Regular cardiac myocyte (primary cell): ENCODE measurements at places on chromosomes 2 and 18. TPM values are rescaled to one million over a fixed set of nuclear protein-coding genes. Genes with fewer than 3 reads are reported as not detected.

Gene DNER
- total RNA-seq: under 0.01 and 3.4 TPM in 2 replicates

Gene GREB1
- 0.96 and 3.9 TPM in 2 replicates for total RNA-seq

Gene PSMA8
- under 0.01 TPM in 1 of 2 replicates, not detected in the other for total RNA-seq

Gene CDK15
- total RNA-seq: 0.56 and 0.77 TPM in 2 replicates

Gene COL4A3
- total RNA-seq: 0.58 and 11.0 TPM in 2 replicates

Gene SERPINB2
- 0.38 and 2.0 TPM in 2 replicates for total RNA-seq

Gene SEMA4C
- total RNA-seq: 15.8 and 24.7 TPM in 2 replicates

Gene DAW1
- total RNA-seq: 24.2 and 31.6 TPM in 2 replicates

Gene QPCT
- 3.8 and 35.0 TPM in 2 replicates for total RNA-seq

Gene SH3BP4
- 36.4 and 50.2 TPM in 2 replicates for total RNA-seq

Gene PLEK
- total RNA-seq: under 0.01 TPM in 2 replicates

Gene SLC30A3
- under 0.01 and 0.19 TPM in 2 replicates for total RNA-seq

Gene PLB1
- total RNA-seq: 0.96 and 1.4 TPM in 2 replicates

Gene TEKT4
- not detected in 2 replicates for total RNA-seq

Gene KCNIP3
- total RNA-seq: 0.77 and 1.4 TPM in 2 replicates

Gene STPG4
- total RNA-seq: under 0.01 and 0.56 TPM in 2 replicates

Gene VWA3B
- not detected in 2 replicates for total RNA-seq

Gene SLC5A7
- total RNA-seq: not detected in 2 replicates

Gene KDSR
- total RNA-seq: 32.8 and 37.2 TPM in 2 replicates

Gene NAT8
- total RNA-seq: not detected in 2 replicates

Gene PHOSPHO2
- total RNA-seq: 1.3 and 2.8 TPM in 2 replicates

Gene COL6A3
- total RNA-seq: 664 and 1,543 TPM in 2 replicates

Gene DSG2
- 0.19 and 0.56 TPM in 2 replicates for total RNA-seq
